H1 (cell line): ENCODE measurements at places on chromosomes 7 and 10. TPM values are rescaled to one million over a fixed set of nuclear protein-coding genes. Genes with fewer than 3 reads are reported as not detected.

- DNase-seq: no peak
These were observed 30.3 kb downstream of the PROSER2 start for GRCh38 chr10:11853468-11853867.

GRCh38 chr7:144818511-144818910 lies 17.3 kb downstream of the TPK1 start:
- no peak for DNase-seq

DNA sequence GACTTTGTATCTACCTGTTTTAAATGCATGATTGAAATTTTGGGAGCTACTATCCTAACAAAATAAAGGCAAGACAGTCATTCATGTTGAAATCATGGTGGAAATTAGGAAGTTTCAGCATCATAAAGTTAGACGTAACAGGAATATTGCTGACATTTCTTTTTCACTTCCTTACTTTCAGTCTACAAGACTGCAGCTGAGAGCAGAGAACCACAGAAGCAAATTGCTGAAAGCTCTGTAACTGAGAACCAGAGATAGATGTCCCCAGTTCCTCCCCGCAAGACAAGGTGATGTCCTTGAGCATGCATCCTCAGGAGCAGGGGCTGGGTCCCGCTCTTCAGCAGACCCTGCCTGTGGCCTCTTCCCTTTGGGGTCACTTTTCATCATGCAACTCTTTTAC lies 466.3 kb upstream of the POM121L12 start:
- DNase-seq: no peak

- DNase-seq: no peak
These were observed 42.8 kb downstream of the SPOCK2 start for GRCh38 chr10:72045586-72045985.

Gene DPYSL4
- polyA plus RNA-seq: 12.9 and 21.6 TPM in 2 replicates

Gene CALML3
- polyA plus RNA-seq: not detected in 2 replicates
